ENCODE measurements at places on chromosomes 2 and 18.

DNA sequence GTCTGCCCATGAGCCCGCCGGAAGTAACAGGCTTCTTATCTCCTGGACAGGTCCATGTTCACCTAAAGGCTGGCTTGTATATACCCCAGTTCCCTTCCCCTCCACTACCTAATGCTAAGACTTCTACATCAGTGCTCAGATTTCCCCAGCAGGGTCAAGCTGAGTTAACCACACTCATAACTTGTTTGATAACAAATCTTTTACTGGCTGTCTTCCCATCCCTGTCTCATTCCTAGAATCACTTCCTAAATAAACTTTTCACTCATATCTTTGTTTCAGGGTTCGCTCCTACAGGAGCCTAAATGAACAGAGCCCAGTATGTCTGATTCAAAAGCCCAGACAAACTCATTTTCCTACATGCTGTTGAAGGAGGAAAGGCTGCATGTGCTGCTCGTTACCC, 94.0 kb upstream of the SOX11 start:
- DNase-seq = no peak

DNA sequence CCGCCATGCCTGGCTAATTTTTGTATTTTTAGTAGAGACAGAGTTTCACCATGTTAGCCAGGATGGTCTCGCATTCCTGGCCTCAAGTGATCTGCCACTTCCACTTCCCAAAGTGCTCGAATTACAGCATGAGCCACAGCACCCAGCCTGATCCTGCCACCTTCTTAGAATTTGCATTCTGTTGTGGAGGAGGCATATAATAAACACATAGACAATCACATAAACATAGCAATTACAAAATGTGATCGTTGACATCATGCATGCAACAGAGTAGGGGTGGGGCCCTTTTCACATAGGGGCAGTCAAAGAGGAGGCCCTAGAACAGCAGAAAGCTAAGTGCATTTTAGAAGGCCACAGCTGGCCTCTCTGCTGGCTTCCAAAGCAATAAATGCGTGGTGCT, 39.9 kb upstream of the TSPYL6 start:
- DNase-seq = no peak

DNA sequence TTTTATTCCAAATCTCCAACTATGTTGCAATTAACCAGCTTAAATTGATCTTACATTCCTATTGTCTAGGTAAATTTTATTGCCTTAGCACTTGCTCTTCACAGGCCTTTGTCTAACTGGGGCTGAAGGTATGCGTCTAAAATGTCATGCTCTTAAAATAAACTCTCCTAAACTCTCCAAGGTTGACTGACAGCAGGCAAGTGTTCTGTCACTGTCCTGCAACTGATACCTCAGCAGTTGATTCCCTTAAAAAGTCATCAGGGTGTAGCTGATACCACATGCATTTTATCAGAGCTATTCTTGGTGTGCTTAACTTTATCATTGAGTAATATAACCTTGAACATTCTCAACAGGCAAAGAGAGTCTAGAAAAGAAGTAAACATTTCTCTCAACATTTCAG, 680 bp downstream of the TTN start:
- DNase-seq = no peak

DNA sequence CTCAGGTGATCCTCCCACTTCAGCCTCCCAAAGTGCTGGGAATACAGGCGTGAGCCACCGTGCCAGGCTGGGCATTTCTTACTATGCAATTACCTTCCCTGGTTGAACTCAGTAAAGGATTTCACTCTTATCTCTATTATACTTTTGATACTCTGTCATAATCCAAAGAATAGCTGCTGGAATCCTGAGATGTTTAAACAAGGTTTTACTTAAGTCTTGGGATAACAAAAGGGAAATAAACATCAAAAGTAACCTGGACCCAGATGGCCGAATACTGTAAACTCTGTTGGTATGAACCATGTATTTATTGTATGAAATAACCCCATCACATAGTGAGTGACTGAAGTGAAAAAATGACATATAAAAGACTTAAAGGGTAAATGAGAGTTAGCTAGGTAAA, 11.9 kb upstream of the DLX2 start:
- no peak for DNase-seq

- no peak for DNase-seq
Observed at GRCh38 chr18:36974686-36975085, 145.8 kb downstream of the KIAA1328 start.

DNA sequence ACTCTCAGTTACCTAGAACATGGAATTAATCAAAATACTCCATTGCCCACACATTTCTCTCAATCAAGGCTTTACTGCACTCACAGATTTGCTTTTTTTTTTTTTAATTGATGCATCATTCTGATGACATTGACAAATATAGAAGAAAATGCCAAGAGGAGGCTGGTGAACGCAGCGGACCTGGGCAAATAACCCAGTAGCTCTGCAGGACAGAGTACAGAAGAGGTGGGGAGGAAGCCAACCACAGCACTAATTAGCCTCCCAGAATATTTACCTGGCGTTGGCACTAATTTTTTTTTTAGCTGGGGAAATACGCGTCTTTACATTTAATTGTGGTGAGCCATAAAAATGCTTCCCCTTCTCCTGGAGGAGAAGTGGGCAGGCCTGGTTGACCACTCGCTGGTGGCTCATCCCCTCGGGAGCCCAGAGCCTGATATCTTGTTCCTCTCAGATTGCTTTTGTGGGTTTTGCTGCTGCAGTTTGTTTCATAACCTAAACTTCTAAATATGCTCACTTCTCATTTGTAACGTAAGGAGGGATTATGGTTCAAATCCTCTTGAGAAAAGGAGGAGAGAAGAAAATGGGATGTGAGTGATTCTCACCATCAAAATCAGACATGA, 165.8 kb upstream of the EPB41L3 start:
- DNase-seq = no peak

- DNase-seq = no peak
Observed at GRCh38 chr2:97957432-97958183, 38.1 kb downstream of the TMEM131 start.

GRCh38 chr2:216535454-216535995, 36.9 kb downstream of the RPL37A start:
- no peak for DNase-seq

DNA sequence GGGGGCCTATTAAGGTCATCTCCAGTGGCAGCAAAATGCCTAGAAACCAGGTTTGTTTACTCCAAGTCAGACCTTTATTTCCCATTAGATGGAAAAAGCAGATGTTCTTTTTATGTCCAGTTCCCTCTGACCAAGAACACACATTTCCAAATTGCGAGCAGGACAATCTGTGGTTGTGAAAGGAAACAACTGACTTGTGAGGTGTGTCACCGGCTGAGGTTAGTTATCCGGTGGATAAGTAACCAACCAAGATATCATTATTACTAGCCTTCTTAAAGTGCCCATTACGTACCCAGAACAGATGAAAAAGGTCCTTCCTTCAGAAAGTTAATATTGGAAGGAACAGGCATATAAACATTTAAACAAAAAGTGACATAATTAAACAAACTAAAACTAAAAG, 112.9 kb downstream of the THADA start:
- DNase-seq = no peak

DNA sequence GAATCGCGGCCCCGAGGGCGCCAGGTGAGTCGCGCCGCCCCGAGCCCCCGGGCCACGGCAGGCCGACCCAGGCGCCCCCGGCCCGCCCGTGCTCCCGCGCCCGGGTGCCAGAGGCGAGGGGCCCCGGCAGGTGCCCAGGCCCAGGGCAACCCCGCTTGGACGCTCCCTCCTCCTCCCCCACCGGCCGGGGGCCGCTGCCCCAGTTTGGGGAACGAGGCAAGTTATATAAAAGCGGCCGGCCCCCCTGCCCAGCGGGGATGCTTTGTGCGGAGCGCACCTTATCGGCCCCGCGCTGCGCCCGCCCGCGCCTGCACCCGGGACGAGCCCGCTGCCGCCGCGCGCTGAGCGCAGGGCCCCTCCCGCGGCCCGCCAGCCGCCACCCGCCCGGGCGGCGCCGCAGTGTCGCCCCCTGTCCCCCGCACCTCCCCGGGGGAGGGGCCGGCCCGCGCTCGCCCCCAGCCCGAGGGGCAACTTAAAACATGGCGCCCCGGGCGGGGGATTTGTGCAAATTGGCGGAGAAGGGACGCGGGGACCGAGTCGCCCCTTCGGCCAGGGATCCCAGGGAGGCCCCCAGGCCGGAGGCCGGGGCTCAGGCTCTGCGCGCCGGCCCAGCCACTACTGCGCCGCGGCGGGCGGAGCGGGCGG, 639 bp downstream of the EPB41L3 start:
- DNase-seq = no peak

DNA sequence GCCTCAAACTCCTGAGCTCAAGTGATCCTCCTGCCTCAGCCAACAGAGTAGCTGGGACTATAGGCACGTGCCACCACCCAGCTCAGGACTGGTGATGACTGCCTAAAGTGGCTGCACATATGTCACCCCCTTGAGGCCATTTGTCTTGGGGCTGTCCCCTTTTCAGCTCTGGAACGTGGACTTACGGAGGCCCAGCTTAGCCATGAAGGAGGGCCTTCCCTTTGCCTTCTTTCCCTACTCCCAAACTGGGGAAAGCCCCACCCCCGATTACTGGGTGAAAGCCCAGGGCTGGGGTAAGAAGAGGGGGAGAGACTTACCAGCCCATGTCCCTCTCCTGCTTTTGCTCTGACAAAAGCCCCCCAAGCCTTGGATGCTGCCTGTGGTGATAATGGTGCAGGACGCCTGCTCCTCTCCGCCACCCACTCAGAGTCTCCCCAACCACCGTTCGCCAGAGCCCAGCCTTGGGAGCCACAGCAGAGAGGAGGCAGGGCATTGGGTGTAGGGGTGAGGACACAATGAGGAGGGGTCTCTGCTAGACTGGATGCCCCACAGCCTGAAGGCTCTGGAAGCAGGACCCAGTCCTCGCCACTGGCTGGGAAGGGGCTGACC, 2.5 kb upstream of the DUSP2 start:
- peak; percentile 66 for DNase-seq

DNA sequence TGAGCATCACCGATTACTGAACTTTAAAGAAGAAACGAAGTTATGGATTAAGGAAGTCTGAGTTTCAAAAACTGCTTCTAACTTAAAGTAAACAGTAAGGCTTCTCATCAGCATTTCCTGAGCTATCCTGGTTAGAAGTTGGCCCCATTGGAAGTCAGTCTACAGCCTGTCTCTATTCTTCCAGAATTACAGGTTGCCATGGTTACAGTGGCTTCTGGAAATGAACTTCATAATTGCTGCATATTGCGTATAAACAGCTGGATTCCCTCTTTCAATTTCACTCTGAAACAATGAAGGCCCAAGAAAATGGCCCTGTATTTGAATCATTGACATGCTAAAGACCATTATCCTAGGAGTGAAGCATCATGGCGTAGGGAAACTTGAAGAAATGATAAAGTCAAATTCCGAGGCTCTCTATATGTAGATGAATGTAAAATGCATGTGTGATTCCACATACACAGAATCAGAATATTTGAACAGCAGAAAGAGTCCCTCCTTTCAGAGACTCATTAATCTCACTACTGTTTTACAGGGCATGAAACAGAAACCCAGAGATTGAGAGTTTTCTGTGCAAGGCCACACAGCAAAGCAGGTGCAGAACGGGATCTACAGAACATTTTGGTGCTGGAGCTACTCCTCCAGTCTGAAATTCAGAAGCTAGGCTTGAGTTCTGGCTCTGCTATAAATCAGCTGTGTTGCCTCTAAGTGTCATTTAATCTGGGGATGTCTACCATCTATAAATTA, 856.4 kb upstream of the CELF4 start:
- DNase-seq = no peak

- no peak for DNase-seq
Observed at GRCh38 chr2:1478311-1479305, 65.3 kb downstream of the TPO start.
